Stimulated activated CD4-positive, alpha-beta T cell treated with anti-CD3 and anti-CD28 coated beads, Interleukin-12 subunit alpha, Interleukin-12 subunit beta, amount 100 ng/mL, for 48 hours (primary cell): ENCODE measurements at places on chromosomes 13 and 19.

GRCh38 chr19:45638930-45639729 lies at the start of gene EML2:
Gene EML2 (minus strand): TSS chr19:45639397. CDS start chr19:45639376, 21 bp downstream.
- no peak for DNase-seq

DNA sequence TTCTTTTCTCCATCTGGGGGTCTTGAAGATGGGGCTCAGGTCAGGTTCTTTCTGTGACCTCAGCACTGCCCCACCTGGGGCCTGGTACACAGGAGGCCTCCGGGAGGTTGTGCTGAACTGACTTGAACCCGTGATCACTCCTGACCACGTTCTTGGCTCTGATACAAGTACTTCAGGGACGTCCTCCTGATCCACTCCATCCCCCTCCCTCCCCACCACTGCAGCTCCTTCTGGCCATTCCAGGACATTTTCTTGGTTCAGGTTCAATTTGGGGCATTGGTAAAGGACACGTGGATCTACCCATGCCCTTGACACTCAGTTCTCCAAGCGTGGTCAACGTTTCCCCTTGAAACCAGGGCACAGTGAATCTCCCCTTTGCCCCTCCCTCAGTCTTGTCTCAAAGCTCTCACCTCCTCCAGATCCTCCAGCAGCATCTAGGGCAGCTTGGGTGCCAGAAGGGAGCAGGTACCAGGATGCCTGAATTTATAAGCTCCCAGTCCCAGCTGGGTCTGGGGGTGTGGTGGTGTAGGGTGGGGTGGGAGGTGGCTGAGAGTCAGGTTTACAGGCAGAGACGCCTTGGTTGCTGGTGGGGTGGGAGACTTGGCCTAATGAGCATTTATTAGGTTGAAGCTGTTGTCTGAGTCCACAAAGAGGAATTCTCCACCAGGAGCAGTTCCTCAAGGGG lies at the start of gene KLK15:
TSS of gene KLK15 (minus strand) at position 458 of the 685 bp plus-strand sequence. CDS start 2,082 bp downstream, outside the sequence.
- DNase-seq = no peak

- DNase-seq = no peak
Measured at GRCh38 chr19:2243274-2244124, 5.6 kb upstream of the AMH start.

GRCh38 chr13:69595181-69595580 lies 512.4 kb upstream of the ATXN8OS start:
- DNase-seq = no peak

GRCh38 chr13:25806264-25806974 lies 245.4 kb downstream of the SHISA2 start:
- no peak for DNase-seq

GRCh38 chr13:113137691-113138298 lies 15.2 kb downstream of the F10 start:
- DNase-seq = no peak

- no peak for DNase-seq
Measured at GRCh38 chr13:24906268-24906667, 142.3 kb downstream of the RNF17 start.

GRCh38 chr13:109436055-109436622 lies 350.2 kb downstream of the IRS2 start:
- DNase-seq = no peak

- no peak for DNase-seq
Measured at GRCh38 chr13:104286566-104287290, 1220.5 kb upstream of the SLC10A2 start.

DNA sequence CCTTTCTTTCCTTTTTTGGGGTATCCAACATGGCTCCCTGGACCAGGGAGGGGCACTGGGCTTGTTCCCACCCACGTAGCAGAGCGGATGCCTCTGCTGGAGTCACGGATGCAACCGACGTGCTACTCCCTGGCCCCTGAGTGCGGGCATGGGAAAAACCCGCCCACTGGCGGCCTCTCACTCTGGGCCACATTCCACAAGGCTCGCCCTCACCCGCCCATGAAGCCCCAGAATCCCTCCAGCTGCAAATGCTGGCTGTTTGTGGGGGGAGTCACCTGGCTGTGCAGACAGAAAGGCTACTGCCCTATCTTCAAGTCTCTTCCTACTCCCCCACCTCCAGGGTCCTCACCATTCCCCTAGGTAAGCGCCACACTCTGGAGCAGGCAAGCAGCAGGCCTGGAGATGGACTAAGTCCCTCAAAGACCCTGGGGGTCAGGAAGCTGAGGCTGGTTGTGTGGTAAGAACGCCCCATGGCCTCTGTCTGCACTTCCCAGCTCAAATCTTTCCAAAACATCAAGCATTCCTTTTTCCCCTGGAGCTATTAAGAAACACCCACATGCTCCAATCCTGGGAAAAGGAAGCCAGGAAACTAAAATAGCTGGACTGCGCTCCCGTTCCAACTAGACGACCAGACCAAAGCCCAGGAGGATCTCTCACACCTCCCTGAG lies 17.9 kb upstream of the EPHX3 start:
- no peak for DNase-seq

DNA sequence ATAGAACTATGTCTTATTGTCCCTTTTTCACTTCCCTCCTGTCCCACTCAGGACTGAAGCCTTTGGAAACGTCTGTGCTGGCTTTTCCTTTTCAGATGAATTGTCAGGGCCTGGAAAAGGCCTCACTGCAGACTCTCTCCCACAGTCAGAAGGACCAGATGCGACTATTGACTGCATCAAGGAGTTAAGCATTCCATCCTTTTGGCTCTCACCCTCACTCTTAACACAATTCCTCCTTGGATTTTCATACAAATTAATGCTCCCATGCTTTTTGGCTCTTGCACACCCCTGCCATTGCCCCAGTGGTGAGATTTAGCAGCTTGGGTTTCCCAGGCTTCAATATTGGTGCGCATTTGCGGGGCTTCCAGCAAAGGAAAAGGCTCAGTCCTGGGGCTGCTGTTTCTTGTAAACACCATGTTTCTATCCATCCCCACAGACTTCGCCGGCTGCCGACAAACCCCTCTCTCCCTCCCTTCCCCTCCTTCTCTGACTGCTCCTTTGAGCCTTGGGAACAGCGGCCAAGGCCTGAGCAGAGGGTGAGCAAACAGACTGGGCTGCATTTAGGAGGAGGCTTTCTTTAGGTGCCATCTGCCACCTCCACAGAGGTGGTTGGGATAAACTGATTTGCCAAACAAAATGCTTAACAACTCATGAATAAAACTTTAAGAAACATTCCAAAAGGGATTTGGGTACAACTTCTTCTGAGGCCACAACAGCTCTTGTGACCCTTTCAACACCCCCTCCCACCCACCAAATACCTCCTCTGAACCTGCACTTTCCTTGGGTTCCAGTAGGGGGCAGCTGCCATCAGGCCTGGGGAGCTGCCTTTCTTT lies 48.6 kb upstream of the PCDH8 start:
- DNase-seq = no peak

DNA sequence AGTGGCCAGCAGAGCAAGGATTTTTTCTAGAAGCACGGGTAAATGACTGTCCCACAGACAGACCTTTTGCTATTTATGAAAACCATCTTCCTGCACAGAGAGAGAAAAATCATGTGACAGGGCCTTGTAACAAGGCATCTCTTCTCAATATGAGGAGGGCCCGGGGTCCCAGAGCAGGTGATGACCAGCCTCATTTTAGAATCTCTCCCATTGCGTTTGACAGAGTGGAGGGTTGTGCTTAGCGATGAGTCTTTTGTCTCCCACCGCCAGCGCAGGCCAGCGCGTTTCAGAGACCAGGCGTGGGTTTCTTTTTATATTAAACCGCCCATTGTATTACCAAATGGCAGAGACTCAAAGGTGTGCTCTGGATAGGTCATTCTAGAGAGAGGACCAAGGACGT lies 97.4 kb upstream of the UBL3 start:
- DNase-seq = no peak

GRCh38 chr13:89796196-89796595 lies 1551.3 kb upstream of the MIR17HG start:
- DNase-seq = no peak

GRCh38 chr13:28528848-28529247 lies 33.9 kb upstream of the FLT1 start:
- DNase-seq = no peak

DNA sequence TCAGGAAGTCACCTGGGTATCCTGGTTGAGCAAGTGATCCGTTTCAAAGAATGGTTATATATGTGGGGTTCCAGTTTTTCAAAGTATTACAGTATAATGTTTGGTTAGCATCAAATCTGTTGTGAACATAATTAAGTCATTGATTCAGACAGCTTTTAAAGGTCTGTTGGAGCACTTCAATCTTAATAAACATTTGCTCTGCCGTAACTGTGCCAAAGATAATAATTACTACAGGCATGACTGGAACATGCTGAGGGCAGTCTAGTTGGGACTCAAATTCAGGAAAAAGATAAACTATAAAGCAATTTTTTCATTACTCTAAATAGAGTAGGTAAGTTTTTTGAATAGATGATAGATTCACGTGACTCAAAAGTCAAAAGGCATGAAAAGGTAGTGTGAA lies 23.3 kb downstream of the HNRNPM start:
- no peak for DNase-seq

GRCh38 chr19:5156231-5156986 lies 184.2 kb downstream of the PTPRS start:
- no peak for DNase-seq

DNA sequence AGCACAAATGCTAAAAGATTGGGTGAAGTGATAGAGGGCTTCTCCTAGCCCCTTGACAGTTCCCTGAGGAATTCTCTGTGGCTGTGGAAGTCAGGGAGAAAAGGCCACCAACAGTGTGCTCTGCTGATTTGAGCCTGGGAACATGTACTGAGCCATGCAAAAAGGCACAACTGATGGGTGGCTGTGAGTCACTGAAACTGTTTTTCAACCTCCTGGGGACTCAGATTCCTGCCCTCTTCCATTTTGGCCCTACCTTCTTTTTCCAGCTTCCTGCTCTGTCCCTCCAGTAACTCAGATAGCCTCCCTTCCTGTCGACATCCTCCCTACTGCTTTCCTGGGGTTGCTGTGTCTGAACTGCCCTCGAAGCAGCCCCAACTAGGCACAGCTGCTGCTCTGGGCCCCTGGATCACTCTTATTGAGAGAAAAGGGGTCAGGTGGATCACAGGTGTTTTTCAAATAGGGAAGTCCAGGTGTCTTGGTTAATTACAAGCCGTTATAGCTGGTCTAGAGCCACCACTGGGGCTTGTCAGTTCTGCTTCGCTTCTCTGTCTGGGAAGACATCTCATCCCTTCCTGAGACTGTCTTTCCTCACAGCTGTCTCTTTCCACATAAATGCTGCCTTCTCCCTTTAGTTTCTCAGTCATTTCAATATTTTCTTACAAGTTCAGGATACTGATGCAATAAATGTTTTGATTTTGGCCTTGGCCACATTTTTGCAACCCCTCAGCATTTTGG lies 13.7 kb downstream of the FAM124A start:
- DNase-seq = no peak

DNA sequence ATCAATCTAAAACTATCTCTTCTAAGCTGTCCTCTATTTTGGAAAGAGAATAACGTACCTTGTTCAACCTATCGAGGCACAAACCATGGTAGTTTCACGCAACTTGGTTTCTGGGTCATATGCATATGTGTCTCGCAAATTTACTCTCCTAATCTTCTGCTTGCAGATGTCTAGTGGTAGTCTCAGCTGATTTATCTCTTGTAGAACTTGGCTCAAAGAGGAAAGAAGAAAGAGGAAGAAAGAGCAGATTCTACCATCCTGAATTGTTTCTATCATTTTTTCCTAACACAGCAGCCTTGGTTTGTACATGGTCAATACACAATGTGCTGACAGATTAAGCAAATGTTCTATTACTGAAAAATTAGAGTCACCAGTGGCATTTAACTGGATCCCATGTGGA lies 282.3 kb downstream of the SPRY2 start:
- no peak for DNase-seq

- no peak for DNase-seq
Measured at GRCh38 chr19:45815481-45816216, 541 bp upstream of the RSPH6A start.

- no peak for DNase-seq
Measured at GRCh38 chr13:57569986-57570385, 61.6 kb upstream of the PCDH17 start.

DNA sequence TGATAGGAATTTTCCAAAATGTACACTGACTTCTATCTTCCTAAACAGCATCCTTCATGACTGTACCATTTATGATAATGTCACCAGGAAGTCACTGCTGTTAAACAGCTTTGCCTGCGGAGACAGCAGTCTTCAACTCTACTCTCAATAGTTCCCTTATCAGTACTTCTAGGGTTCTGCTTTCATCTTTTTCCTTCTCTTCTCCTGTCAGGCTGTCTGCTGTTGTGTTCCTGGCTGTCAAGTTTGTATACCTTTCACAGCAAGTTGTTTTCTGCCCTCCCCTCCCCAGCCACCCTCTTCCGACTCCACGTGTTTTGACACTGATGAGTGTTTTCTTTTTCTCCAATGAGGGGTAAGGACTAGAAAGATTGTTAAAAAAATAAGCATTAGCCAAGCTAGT lies 2.2 kb downstream of the UPF3A start:
- DNase-seq = no peak

DNA sequence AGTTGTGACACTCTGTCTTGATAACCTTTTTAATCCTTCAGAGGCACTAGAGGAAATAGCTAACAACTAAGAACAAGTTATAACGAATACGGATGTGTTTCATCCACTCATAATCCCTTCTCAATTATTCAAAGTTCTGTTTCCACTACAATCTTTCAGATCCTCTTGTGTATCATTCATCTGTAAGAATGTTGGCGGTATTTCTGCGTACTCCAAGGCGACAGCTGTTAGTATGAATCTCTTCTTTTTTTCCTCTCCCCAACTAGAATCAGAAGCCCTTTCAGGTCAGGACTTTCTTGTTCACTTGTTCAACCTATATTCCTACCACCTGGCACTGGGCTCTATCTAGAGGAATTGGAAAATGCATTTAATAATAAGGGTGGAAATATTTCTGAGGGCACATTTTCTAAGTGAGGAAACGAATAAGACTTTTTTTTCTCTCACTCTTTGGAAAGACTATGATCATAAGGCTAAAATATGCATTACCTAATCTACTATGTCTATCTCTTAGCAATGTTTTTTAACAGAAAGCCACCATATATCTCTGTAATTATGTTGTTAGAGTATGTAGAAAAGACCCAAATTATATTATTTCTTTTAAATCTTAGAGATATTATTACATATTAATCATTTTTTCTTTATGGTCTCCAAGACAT lies 492.9 kb downstream of the PCDH20 start:
- DNase-seq = no peak

- DNase-seq = no peak
Measured at GRCh38 chr13:94345374-94346195, 133.9 kb downstream of the DCT start.

DNA sequence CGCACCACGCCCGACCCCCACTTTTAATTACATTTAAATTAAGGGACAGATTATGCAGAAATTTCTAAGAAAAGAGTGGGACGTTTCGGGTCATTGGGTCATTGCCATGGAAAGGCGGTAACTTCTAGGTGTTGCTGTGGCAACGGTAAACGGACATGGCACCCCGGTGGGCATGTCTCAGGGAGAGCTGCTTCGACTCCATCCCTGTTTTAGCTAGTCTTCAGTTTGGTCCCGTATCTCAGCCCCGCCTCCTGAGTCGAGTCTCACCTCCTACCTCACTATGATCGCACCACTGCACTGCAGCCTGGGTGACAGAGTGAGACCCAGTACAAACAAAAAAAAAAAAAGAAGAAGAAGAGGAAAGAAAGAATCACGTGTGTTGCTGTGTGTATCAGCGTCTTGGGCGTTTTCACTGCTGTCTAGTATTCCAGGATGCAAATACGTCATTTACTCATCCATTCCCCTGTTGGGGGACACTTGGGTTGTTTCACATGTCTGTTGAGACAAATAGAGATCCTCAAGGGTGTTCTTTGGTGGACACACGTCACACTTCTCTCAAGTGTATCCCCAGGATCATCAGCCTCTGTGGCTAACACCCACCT lies 41.7 kb downstream of the CELF5 start:
- DNase-seq = no peak
